CD4-positive, alpha-beta memory T cell (primary cell): ENCODE measurements at places on chromosomes 5 and 9. TPM values are rescaled to one million over a fixed set of nuclear protein-coding genes. Genes with fewer than 3 reads are reported as not detected.
A peak's percentile ranks its signal among the peaks of the same experiment; 100 is the strongest.

DNA sequence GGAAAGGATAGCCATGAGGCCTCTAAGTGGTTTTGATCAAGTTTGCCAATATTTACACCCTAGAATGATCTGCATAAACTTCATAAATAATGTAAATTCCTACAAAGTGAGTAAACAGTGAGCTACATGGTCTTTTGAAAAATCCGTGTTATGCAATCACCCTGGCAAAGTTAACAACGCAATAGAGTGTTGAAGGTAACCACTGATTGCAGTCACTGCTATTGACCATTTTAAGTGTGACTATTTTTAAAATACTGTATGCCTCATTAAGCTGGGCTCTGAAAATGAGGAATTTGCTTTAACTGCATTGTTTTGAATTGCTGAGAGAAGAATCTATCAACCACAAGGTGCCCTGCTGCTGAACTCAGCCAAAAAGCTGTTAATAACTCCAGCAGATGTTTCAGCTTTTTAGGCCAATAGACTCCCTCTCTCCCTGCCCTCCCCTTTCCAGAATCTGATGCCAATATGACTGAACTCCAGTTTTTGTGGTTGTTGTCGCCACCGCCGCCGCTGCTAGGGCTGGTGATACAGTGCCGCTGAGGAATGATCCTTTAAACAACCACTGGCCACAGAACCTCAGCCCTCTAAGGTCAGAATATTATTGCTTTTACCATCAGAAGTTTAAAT is 35.3 kb upstream of the SMARCA2 start:
- H3K27me3 ChIP-seq: no peaks in the 10 kb centered on the region
- DNase-seq: no peak
- H3K27ac ChIP-seq: no peak overlapping the region

- no peak for DNase-seq
- H3K36me3 ChIP-seq: no peaks in the 10 kb centered on the region
Observed at GRCh38 chr9:109166171-109166770, 778 bp downstream of the FRRS1L start.

DNA sequence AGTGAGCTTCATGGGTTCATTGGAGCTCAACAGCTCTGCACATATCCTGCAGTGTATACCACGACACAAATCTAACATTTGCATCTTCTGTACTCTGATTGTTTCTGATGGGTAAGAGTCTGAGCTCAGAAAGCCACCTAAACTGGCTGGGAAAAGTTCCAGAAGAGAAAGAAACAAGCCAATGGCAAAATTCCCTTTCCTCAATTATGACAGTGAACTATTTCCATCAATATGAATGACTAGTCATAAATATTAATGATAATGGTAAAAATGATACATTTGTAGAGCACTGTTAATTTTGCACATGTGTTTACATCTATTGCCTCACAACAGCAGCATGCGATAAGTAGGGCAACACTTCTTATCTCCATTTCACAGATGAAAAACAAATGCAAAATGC is 1101.6 kb upstream of the DMAC1 start:
- no peak for DNase-seq

DNA sequence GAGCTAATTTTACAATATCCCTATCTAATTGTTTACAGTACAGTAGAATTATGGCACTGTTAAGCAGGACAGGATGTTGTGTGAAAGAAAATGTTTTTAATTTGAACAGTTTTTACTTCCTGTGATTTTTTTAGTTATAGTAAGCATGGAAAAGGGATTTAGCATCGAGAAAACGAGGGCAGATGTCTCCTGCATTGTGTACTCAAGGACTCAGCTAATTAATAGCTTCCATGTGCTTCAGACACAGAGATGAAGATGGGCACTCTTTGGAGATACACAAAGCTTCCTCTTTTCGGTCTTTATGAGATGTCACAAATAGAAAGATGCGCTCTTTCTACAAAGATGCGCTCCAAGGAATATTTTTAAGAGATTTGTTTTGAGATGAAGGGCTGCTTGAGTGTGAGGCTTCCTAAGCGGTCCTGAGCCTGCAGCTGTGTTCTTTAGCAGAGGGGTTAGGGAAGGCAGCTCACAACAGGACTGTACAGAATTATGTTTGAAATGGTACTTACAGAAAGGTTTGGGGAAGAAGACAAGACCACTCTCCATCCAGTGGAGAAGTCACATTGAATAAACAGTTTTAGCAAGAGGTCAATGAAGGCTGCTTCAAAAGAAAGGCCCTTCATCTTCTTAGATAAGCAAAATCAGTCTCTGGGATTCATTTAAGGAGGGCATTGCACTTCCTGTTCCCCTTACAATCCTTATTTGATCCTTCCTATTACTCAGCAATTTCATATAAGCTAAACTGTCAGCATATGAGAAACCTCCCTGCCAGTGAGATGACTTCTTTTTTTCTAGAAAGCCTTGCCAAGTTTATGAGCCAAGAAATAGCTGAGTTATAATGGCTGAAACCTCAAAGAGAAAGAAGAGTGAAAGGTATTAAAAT is 311.5 kb downstream of the EFNA5 start:
- no peak for DNase-seq
- H3K27me3 ChIP-seq: no peaks in the 10 kb centered on the region
- no peaks in the 10 kb centered on the region for H3K4me1 ChIP-seq
- H3K36me3 ChIP-seq: no peaks in the 10 kb centered on the region
- no peak overlapping the region for H3K27ac ChIP-seq
- H3K4me3 ChIP-seq: no peak overlapping the region

DNA sequence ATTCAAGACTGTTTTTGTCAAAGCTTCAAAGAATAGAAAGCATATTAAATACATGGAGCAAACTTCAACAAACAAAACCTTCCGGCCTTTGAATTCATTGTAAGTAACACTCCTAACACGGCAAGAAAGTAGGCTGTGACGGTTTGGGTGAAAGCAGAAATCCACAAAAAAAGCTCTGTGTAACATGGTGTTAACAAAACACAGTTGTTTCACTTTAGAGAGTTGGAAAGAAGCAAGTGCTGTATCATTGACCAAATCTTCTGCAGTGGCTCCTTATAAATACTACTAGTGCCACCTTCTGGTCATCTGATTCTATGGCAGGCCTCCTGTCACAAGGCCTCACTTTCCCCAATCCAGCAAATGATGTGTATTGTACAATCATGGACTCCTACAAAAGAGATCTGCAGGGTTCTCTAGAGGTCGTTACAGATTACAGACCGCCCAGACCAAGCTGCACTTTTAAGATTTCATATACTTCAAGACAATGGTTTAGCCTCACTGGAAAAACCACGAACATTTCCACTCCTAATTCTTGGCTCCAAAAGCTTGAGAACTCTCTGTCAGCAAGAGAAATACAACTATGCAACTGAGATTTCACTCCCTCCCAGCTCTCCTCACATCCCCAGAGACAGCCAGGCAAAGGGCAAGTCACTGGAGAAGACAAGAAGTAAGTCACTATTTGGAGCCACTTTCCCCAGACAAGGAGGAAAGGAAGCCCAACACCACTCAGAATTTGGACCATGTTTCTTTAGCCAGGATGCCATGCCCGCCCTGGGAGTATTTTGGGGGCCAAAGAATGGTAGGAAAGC is 196.2 kb downstream of the DTWD2 start:
- H3K36me3 ChIP-seq: no peaks in the 10 kb centered on the region
- H3K27ac ChIP-seq: no peak overlapping the region

- DNase-seq: no peak
- H3K27me3 ChIP-seq: no peaks in the 10 kb centered on the region
Observed at GRCh38 chr5:157562111-157562581, 13.4 kb downstream of the ADAM19 start.

DNA sequence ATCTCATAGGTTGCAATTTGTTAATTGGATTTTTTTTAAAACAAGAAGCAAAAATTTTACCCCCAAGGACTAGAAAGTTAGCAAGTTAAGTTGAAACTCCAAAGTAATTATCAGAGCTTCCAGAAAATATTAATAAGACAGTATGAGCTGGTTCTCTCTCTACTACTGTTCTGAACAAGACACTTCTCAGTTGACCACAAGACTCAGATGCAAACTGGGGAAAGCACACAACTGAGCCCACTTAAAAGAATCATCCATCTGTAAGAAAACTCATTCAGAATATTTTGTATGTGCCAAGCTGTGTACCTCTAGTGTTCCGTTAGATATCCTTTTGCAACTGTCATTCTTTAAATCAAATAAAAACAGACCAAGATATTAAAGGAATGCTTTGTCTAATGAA is 60.0 kb downstream of the MAP1B start:
- no peaks in the 10 kb centered on the region for H3K27me3 ChIP-seq
- H3K4me3 ChIP-seq: no peak overlapping the region

DNA sequence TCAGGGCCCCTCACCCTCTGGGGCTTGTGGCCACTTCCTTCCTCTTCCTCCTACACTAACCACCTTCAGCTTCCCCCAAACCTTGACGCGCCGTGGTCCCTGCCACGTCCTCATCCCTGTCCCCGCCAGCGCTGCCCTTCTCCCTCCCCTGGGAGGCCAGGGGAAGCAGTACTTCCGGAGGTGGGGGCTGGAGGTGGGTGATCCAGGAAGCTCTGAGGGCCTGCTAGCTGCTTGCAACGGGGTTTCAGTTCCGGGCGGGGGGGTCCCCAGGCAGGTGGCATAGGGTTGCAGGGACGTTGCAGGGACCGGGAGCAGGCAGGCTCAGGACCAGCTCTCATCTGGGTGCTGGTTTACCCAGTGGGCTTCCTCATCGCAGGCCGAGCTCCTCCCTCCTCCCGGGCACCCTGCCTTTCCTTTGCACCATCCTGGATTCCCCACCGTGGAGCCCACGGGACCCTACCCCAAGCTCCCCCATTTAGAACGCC is 70.0 kb downstream of the RXRA start:
- H3K4me1 ChIP-seq: peaks cover 69% of the 10 kb centered on the region
- H3K27me3 ChIP-seq: no peaks in the 10 kb centered on the region
- no peaks in the 10 kb centered on the region for H3K36me3 ChIP-seq
- H3K4me3 ChIP-seq: no peak overlapping the region
- H3K27ac ChIP-seq: peak overlapping the region; percentile 97

- peak overlapping the region; percentile 68 for H3K4me3 ChIP-seq
- H3K36me3 ChIP-seq: peaks cover 85% of the 10 kb centered on the region
- peaks cover 100% of the 10 kb centered on the region for H3K4me1 ChIP-seq
Observed at GRCh38 chr5:134131578-134132350, 17.3 kb downstream of the TCF7 start.

GRCh38 chr5:154646745-154647113 is 108.4 kb upstream of the LARP1 start:
- peaks cover 10% of the 10 kb centered on the region for H3K4me1 ChIP-seq
- no peak overlapping the region for H3K27ac ChIP-seq
- no peak for DNase-seq
- no peaks in the 10 kb centered on the region for H3K36me3 ChIP-seq
- no peaks in the 10 kb centered on the region for H3K27me3 ChIP-seq

DNA sequence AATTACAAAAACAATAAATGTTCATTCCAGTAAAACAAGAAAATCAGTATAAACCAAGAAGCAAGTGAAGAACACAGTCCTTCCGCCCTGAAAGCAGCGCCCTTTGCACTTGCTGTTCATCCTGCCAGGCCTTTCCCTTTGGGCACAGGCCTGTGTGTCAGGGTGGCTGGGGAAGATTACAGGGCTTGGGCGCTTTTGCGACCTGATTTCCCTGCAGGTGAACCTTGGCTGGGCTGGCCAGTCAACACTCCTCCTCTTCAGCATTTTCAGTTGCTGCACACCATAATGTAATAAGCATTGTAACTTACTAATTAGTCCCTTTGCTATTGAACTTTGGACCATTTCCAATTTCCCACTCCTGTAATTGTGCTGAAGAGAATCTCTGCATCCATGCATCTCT is 38.6 kb upstream of the TDRD7 start:
- DNase-seq: no peak
- no peaks in the 10 kb centered on the region for H3K27me3 ChIP-seq
- H3K4me3 ChIP-seq: no peak overlapping the region
- no peaks in the 10 kb centered on the region for H3K4me1 ChIP-seq
- H3K27ac ChIP-seq: no peak overlapping the region

DNA sequence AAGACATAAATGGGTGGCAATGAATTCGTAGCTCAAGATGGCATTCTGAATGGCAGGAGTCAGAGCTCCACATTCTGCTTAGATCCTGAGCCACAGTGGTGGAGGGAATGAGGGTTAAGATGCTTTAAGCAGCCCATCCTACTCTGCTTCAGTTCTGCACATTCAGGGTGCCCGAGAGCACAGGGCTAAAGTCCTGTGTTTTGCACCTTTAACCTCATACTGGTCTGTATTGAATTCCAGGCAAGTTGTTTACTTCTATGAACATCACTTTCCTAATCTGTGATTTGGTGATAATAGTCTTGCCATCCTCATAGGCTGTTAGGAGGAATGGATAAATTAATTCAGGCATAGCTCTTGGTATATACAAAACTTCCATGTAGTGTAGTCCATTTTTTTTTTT is 321.6 kb upstream of the CD180 start:
- no peak overlapping the region for H3K4me3 ChIP-seq
- H3K27me3 ChIP-seq: no peaks in the 10 kb centered on the region
- no peak for DNase-seq
- H3K4me1 ChIP-seq: peaks cover 48% of the 10 kb centered on the region
- H3K27ac ChIP-seq: no peak overlapping the region

GRCh38 chr5:39570403-39571027 is 145.7 kb upstream of the DAB2 start:
- no peak for DNase-seq
- H3K27me3 ChIP-seq: no peaks in the 10 kb centered on the region
- no peak overlapping the region for H3K27ac ChIP-seq
- no peak overlapping the region for H3K4me3 ChIP-seq
- no peaks in the 10 kb centered on the region for H3K36me3 ChIP-seq

DNA sequence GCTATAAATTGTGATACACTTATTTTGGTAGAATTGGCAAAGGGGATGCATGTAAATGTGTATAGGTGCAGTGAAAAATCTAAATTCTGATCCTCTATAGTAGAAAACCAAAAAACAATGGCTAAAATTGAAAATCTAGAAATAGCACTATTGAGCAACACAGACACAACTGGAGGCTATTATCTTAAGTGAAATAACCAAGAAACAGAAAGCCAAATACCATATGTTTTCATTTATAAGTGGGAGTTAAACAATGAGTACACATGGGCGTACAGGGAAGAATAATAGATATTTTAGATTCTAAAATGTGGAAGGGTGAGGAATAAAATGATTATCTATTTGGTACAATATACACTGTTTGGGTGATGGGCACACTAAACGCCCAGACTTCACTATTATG is 183.2 kb upstream of the TUSC1 start:
- H3K27ac ChIP-seq: no peak overlapping the region
- H3K4me1 ChIP-seq: no peaks in the 10 kb centered on the region
- H3K36me3 ChIP-seq: no peaks in the 10 kb centered on the region

GRCh38 chr9:130174920-130175321 is 2.7 kb downstream of the NCS1 start:
- H3K4me1 ChIP-seq: peaks cover 6% of the 10 kb centered on the region
- no peak overlapping the region for H3K4me3 ChIP-seq
- H3K27ac ChIP-seq: no peak overlapping the region
- DNase-seq: no peak
- no peaks in the 10 kb centered on the region for H3K36me3 ChIP-seq

The MED10 gene
- total RNA-seq: 61.2 TPM

The ZNF658 gene
- total RNA-seq: 11.1 TPM

The CDKN2A gene
- 7.0 TPM for total RNA-seq

The SLC25A2 gene
- 0.91 TPM for total RNA-seq

The ANKRD33B gene
- 2.0 TPM for total RNA-seq

The EGFL7 gene
- not detected for total RNA-seq

The ZNF883 gene
- 0.72 TPM for total RNA-seq

The LCN1 gene
- not detected for total RNA-seq

The NEUROG1 gene
- not detected for total RNA-seq
